ENCODE measurements at places on chromosomes 1 and 21.

- no peak for DNase-seq
These were observed 3.0 kb downstream of the IGSF21 start for GRCh38 chr1:18110598-18110939.

DNA sequence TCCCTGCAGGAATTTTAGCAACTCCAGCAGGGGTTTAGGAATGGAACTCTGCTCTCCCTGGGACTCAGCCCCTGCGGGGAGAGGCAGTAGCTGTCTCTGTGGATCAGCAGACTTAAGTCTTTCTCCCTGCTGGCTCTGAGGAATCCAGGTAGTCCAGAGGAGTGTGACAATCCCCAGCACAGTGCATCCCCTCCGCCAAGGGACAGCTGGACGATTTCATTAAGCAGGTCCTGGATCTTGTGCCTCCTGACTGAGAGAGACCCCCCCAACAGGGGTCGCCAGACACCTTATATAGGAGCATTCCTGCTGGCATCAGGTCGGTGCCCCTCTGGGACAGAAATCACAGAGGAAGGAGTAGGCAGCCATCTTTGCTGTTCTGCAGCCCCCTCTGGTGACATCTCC lies 30.6 kb downstream of the AKT3 start:
- no peak for DNase-seq

DNA sequence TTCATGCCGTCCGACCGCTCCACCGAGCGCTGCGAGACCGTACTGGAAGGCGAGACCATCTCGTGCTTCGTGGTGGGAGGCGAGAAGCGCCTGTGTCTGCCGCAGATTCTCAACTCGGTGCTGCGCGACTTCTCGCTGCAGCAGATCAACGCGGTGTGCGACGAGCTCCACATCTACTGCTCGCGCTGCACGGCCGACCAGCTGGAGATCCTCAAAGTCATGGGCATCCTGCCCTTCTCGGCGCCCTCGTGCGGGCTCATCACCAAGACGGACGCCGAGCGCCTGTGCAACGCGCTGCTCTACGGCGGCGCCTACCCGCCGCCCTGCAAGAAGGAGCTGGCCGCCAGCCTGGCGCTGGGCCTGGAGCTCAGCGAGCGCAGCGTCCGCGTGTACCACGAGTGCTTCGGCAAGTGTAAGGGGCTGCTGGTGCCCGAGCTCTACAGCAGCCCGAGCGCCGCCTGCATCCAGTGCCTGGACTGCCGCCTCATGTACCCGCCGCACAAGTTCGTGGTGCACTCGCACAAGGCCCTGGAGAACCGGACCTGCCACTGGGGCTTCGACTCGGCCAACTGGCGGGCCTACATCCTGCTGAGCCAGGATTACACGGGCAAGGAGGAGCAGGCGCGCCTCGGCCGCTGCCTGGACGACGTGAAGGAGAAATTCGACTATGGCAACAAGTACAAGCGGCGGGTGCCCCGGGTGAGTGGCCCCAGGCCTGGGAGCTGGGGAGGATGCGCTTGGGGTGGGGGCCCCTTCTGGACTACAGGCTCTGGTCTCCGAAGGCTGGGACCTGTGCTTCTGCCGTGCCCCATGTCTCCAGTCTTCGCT lies 1.1 kb downstream of the SKI start:
- peak; percentile 35 for DNase-seq

GRCh38 chr1:33055210-33056008 lies 18.7 kb upstream of the AK2 start:
- DNase-seq, result no peak

- DNase-seq, result no peak
These were observed 15.1 kb upstream of the TENT5B start for GRCh38 chr1:27027575-27028250.
